ENCODE measurements at places on chromosomes 6 and 20.

- no peak for DNase-seq
These were observed 4.4 kb downstream of the CAPN11 start for GRCh38 chr6:44162876-44163625.

DNA sequence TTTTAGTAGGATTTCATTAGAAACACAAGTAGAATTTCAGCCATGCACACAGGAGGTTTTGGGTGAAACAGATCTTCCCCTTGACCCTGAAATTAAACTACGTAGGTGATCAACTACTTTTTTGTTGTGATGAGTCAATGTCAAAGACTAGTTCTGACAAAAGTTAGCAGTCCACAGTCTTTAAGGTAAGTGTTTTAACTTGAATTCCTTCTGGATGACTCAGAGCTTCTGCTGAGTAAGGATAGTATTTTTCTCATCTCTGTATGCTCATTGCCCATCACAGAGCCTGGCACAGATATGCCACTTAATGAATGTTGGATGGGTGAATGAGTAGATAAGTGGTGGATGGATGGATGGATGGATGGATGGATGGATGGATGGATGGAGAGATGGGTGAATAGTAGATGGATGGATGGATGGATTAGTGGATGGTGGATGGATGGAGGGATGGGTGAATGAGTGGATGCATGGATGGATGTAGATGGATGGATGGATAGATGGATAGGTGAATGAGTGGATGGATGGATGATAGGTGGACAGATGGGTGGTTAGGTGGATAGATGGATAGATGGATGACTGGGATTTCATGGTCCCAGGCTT is 165.3 kb downstream of the ZMYND8 start:
- no peak for DNase-seq

GRCh38 chr6:20539387-20539786 is 5.1 kb downstream of the CDKAL1 start:
- DNase-seq, result no peak

- DNase-seq, result no peak
These were observed 13.9 kb downstream of the KCNK15 start for GRCh38 chr20:44759595-44759994.

DNA sequence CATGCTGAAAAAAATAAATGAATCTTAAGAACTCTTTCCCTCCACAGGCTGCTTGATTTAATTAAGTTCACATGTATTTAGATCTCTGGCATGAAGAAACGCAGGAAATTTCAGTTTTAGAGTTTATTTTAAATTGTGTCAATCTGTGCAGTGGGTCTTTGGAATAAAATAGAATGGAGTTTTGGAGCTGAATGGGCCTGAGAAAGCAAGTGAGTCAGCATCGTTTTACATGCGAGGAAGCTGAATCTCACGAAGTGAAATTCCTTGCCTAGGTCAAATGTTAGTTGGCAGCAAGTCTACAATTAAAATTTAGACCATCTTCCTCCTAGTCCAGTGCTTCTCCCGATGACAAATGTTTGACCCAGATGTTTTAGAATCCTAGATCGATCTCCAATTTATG is 22.4 kb downstream of the MAP7 start:
- no peak for DNase-seq

GRCh38 chr6:1391800-1392309 is 2.5 kb downstream of the FOXF2 start:
- no peak for DNase-seq

GRCh38 chr6:43992783-43993644 is 134.2 kb downstream of the MRPL14 start:
- no peak for DNase-seq

- no peak for DNase-seq
These were observed 85.0 kb upstream of the PMEPA1 start for GRCh38 chr20:57794600-57795341.

- DNase-seq, result no peak
These were observed 554 bp upstream of the ZSCAN31 start for GRCh38 chr6:28336284-28337120.

DNA sequence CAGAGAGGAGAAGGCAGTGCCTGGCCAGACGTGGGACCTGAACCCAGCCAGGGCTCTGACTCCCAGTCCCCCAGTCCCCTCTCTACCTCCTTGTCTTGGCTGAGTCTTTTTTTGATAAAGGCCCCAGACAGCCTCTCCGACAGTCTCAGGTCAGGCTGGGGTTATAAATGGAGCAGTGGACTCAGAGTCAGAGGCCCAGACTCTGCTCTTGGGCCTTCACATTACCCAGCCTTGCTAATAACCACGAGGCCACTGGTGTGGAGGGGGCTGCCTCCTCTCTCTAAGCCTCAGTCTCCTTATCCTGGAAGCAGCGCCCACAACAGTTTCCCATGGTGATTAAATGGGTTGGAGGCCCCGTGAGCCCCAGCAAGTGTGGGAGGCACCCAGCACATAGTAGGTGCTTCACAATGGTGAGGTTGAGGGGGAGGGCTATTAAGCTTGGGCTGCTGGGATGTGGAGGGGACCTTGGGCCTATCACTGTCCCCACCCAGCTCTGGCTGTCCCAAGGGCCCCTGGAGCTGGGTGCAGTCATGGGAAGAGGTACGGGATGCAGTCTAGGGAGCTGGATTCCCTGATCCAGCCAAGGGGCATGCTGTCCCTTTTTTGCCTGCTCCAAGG is 35.7 kb downstream of the TGM2 start:
- no peak for DNase-seq

GRCh38 chr6:83292900-83293843 is 100.0 kb downstream of the RWDD2A start:
- DNase-seq, result no peak

DNA sequence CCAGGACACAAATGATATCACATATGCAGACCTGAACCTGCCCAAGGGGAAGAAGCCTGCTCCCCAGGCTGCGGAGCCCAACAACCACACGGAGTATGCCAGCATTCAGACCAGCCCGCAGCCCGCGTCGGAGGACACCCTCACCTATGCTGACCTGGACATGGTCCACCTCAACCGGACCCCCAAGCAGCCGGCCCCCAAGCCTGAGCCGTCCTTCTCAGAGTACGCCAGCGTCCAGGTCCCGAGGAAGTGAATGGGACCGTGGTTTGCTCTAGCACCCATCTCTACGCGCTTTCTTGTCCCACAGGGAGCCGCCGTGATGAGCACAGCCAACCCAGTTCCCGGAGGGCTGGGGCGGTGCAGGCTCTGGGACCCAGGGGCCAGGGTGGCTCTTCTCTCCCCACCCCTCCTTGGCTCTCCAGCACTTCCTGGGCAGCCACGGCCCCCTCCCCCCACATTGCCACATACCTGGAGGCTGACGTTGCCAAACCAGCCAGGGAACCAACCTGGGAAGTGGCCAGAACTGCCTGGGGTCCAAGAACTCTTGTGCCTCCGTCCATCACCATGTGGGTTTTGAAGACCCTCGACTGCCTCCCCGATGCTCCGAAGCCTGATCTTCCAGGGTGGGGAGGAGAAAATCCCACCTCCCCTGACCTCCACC is 42.2 kb downstream of the SIRPA start:
- DNase-seq, result no peak

DNA sequence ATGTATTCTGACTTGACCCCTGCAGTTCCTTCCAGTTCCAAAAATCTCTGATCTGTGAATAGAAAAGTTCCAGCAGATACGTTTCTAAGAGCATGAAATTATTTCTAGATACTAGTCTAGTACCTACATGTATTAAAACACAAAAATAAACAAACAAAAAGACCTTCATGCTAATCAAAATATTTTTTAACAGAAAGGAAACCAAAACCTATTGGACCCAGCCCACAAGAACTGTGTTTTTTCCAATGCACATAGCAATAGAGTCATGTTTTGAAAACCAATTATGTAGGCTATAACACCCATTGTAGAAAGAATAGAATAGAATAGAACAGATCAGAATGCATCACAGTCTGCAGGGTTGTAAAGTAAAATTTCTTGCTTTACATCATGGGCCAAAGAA is 158.6 kb upstream of the TNFAIP3 start:
- DNase-seq, result no peak

- DNase-seq, result no peak
These were observed 95.3 kb downstream of the TTLL2 start for GRCh38 chr6:167420177-167420576.

DNA sequence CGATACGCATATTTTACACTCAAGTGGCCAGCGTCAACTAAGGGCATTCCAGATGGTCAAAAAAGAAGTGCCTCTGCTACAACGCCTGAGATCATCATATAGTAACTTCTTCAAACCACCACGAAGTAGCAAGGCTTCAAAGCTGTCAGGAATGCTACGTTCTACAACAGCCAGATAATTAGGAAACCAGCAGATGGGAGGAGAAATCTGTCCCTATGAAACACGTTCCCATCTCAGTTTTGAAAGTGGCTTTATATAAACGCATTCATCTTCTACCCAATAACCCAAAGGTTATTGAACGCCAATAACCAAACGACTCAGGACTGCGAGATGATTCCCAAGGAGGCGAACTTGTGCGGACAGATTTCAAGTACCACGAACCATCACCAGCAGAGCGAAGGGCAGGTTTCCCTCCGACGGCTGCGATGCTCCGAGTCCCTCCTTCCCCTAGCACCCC is 1.2 kb downstream of the ABHD12 start:
- DNase-seq, result no peak

GRCh38 chr6:123904228-123904627 is 100.6 kb downstream of the NKAIN2 start:
- no peak for DNase-seq

DNA sequence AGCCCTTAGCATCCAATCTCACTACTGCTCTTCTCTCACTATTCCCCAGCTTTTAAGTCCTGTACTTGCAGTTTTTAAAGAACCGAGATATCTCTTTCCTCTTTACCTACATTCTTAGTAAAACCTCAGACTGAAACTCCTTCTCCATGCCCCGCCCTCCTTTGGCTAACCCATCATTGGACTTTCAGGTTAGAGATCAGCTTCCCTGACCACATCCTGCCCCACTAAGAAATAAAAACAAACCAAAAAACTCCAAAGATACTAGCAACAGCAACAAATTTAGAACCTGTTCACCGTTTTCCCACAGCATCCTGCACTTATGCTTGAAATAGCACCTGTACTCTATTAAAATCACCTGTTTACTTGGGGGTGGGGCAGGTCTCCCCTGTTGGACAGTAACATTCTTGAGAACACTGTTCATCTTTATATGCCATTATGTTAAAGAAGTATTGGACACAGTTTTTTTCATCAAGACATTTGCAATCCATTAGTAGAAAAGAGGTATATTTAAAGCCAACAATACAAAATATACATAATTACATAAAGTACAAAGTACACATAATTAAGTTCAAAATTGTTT is 16.3 kb upstream of the SMAP1 start:
- DNase-seq, result no peak

DNA sequence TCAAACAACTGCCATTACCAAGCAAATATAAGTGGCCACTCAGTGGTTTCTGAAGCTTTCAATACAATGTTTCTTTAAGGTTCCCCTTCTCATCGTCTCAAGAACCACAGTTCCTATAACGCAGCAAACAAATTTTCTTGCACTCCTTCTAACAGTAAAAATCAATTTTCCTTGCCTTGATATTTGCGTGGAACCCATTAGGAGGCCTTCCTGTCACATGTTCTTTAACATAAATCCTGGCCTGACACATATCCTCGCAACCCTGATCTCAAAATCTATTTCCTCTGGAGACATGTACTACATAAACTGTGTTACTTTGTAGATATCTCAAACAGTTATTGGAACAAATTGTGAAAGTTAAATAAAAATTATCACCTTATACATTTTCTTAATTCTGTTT is 65.9 kb upstream of the MANEA start:
- no peak for DNase-seq

- no peak for DNase-seq
These were observed 50.1 kb downstream of the CYP24A1 start for GRCh38 chr20:54123587-54124180.

DNA sequence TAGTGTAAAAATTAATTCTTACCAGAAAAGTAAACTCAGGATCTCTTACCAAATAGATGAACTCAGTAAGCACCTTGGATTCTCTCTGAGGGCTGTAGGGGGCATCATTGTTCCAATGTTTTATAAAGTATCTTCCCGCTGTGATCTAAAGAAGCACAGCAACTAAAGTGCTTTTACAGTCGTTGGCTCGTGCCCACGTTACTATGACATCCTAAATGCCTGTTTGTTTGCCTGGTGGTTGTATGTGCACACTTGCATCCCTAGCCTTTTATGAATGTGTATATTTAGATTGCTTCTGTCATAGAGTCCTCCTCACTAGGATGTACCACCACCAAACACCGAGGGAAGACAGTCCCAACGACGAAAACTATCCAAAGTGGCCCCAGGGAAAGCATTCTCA is 34.5 kb downstream of the SLX4IP start:
- DNase-seq, result peak; percentile 23

GRCh38 chr6:167762259-167762962 is 64.3 kb upstream of the AFDN start:
- no peak for DNase-seq

DNA sequence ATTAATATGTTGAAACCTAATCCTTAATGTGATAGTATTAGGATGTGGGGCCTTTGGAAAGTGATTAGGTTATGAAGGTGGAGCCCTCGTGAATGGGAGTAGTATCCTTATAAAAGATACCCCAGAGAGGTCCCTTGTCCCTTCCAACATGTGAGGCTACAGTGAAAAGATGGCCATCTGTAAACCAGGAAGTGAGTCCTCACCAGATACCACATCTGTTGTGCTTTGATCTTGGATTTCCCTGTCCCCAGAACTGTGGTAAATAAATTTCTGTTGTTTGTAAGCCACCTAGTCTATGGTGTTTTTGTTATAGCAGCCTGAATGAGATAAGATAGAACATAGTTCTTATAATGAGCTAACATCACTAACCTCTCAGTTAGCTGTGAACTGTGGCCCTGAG is 16.6 kb upstream of the CALHM6 start:
- no peak for DNase-seq

GRCh38 chr6:166494757-166495486 is 91.6 kb downstream of the RAMACL start:
- peak; percentile 41 for DNase-seq

DNA sequence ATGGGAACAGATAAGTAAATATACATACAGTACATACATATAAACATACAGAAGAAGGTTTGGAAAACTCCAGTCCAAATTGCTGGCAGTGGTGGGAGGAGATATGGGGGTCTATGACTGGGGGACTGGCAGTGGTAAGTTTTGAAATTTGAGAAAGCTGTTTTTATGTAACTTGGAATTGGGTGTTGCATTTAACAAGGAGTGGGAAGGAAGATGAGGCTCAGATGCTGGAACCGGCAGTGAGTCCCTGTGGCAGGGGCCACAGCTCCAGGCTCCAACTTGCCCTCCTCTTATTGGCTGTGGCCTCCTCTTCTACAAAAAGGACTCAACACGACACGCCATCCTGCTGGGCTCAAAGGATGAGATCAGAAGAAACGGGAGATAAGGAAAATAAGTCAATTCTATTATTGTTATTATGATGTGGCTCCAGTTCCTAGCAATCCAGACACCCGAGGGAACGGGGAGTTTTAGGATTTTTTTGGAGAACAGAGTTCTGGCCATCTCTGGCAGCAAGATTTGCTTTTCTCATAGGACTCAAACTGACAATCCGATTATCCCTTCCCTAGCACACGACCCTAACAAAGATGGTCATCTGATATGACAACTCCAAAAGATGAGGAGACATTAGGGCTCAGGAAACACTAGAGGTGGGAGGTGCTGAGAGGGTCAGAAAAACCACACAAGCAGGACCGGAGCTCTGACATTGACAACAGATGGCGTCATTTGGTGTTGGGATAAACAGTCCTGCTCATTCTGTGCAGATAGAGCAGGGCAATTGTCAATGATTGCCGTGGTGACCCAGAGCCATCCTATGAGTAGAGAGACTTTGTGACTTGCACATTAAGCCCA is 6.0 kb upstream of the TGM2 start:
- DNase-seq, result no peak

Data from hippocampal formation (tissue), 2 donors.